A549 (cell line): ENCODE measurements at places on chromosomes 12 and 14.

GRCh38 chr12:122096014-122096413, 17.5 kb downstream of the MLXIP start:
- no peak for DNase-seq

DNA sequence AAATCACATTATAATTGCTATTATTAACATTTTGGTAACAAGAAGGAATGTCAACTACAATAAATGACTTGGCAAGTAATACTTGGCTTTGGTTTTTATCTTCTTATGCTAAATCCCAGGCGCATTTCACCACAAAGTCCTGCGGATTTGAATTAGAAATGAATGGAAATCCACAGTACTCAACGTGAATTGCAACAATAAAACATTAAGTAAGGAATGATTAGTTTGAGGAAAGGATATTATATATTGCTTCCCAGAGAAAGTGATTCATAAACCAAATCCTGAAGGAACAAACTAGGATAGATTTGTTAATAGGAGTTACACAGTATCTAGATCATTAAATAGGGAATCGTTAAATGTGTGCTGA, 1089.7 kb downstream of the TRHDE start:
- no peak for DNase-seq

GRCh38 chr12:69688471-69689427, 10.4 kb downstream of the BEST3 start:
- DNase-seq = peak; percentile 86

DNA sequence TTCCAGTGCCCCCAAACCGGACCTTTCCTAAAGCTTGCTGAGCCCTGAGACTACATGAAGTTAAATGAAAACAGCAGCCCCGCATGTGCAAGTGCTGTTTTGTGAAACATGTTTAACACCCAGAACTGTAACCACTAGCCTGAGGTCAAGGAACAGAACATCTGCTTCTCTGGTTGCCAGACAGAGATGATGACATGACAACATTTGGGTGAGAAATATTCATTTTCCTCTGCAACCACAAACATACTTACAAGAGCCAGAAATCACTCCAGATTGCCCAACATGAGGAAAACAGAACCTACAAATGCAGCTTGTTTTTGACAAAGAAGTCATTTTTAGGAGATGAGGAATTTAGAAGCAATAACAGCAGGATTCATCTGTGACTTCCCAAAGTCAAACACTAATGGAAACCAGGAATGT, 110.4 kb downstream of the BCAT1 start:
- DNase-seq = no peak

- no peak for DNase-seq
These were observed 13.8 kb downstream of the NFKBIA start for GRCh38 chr14:35390577-35391387.

DNA sequence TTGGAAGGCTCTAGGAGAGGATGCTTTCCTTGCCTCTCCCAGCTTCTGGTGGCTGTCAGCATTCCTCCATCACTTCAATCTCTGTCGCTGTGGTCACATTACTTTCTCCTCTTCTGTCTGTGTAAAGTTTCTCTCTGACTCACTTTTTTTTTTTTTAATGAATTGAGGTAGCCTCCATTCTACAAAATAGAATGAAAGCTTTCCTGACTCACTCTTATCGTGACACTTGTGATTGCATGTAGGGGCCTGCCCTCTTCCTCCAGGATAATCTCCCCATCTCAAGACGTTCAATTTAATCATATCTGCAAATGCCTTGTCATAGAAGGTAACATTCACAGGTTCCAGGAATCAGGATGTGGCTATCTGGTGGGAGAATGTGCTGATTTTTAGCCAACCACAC, 153.5 kb upstream of the HMGA2 start:
- no peak for DNase-seq

DNA sequence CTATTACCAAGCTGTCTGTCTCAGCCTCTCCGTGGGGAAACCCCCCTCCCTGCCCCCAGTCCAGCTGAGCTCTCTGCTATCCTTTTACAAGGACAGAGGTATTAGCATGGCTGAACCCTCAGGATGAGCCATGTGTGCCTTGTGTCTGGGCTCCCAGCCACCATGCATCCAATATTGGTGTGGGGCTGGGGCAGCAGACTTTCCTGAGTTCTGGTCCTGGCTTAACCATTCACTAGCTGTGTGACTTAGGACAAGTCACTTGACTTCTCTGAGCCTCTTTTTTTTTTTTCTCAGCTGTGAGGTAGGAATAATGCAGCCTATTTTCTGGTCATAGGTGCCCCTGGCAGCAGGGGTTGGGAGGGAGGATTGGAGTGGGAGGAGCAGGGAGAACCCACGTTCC, 17.1 kb upstream of the CYP46A1 start:
- DNase-seq = no peak

DNA sequence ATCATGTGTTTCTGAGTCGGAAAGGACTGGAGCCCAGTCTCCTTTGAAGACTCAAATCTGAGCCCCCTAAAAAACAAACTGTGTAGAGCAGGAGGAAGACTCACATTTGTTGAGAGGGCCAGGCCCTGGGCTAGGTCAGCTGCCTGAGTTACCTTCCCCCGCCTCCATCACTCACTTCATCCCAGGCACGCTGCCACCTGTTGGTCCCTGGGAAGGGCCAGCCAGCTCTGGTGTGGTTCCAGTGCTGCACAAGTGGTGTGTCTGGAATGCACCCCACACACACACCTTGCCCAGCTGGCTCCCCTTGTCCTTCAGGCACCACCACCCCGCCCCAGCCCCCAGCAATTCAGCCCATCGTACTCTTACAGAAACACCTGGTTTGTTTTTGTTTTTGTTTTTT, 9.0 kb downstream of the MVK start:
- no peak for DNase-seq

- no peak for DNase-seq
These were observed 2.6 kb downstream of the LMO3 start for GRCh38 chr12:16603260-16603915.

GRCh38 chr12:13790317-13790716, 191.1 kb downstream of the GRIN2B start:
- DNase-seq = no peak

DNA sequence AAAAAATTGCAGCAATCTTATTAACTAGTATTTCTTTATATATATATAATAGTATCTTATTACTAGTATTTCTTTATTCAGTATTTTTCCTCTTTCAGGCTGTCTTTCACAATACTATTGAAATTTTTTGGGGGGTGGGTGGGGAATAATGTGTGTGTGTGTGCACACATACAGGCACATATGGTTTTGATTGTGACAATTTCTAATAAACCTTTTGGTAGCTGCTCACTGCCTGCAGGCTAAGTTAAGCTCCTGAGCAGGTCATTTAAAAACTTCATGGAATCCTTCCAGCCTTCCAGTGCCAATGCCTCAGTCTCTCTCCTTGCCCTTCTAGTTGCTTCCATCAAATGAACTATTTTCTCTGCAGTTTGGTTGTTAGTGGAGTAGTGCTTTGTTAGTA, 490.1 kb downstream of the PCNX1 start:
- no peak for DNase-seq

DNA sequence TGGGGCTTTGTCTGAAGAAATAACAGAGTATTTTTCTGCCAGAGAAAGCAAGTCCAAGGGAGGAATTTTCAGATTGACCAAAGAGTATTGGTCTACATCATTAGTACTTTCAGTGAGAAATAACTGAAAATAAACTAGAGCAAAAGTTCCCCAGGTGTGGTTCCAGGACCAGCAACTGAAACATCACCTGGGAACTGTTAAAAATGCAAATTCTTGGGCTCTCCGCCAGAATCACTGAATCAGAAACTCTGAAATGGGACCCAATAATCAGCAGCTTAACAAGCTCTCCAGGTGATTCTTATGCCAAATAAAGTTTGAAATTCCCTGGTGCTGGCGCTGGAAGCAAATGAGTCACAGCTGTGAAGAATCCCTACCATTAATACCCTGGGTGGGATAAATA, 52.1 kb downstream of the EIF2S3B start:
- no peak for DNase-seq

- no peak for DNase-seq
These were observed 3.2 kb upstream of the SYNE3 start for GRCh38 chr14:95519699-95520098.

DNA sequence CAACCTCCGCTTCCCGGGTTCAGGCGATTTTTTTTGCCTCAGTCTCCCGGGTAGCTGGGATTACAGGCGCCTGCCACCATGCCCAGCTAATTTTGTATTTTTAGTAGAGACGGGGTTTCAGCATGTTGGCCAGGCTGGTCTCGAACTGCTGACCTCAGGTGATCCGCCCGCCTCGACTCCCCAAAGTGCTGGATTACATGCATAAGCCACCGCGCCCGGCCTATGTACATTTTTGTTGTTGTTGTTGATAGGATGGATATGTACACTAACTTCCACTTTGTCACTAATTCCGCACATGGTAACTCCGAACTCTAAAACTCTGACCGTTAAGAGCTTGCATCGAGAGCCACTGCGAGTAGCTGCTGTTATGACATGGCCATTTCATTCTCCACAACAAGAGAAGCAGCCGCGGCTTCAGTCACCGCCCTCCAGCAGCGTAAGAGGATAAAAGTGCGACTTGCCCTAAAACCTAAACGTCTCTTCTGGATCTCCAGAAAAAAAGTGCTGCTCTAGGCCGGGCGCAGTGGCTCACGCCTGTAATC, 742 bp upstream of the MARS1 start:
- no peak for DNase-seq

GRCh38 chr12:52772772-52773171, 4.4 kb downstream of the KRT76 start:
- no peak for DNase-seq
